Stimulated activated CD8-positive, alpha-beta memory T cell treated with anti-CD3 and anti-CD28 coated beads, Interleukin-4, amount 100 ng/mL, for 1 hour (primary cell): ENCODE measurements at places on chromosomes 1 and 21.

DNA sequence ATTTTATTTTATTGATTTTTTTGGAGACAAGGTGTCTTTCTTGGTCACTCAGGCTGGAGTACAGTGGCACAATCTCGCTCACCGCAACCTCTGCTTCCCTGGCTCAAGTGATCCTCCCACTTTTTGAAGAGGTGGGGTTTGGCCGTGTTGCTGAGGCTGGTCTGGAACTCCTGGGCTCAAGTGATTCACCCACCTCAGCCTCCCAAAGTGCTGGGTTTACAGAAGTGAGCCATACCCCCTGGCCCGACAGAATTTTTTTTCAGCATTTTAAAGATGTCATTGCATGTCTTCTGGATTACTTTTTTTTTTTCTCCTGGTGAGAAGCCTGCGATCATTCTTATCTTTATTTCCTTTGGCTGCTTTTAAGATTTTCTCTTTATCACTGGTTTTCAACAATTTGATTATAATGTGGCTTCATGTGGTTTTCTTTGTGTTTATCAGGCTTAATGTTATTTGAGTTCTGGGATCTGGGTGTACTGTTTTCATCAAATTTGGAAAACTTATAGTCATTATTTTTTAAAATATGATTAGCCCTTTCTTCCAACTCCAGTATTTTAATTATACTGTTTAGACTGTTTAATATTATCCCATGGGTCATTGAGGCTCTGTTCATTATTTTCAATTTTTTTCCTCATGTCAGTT lies 23.1 kb upstream of the PTBP2 start:
- no peak for DNase-seq

GRCh38 chr1:232538224-232538942 lies 91.5 kb downstream of the SIPA1L2 start:
- no peak for DNase-seq

DNA sequence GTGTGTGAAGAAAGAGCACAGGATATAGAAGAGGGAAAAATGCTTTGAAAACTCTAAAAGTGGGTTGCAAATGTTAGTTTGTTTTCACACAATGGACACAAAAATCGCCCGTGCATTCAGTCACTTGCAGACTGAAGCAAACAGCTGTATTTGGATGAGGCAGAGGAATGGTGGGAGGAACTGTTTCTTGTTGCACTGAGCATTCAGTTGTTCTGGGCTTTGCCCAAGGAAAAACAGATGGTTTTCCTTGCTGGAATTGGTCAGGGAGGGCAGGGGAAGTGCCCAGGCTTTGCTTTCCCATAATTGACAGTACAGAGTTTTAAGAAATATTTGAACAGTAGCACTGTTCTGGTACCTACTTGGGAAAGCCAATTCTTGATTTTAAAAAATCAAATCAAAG lies 19.5 kb upstream of the WARS2 start:
- no peak for DNase-seq

GRCh38 chr1:13790290-13791030 lies 90.5 kb downstream of the PRDM2 start:
- DNase-seq, result no peak

GRCh38 chr21:42040411-42041180 lies 30.4 kb upstream of the ZBTB21 start:
- no peak for DNase-seq

GRCh38 chr1:31410871-31411270 lies 2.1 kb upstream of the SERINC2 start:
- DNase-seq, result no peak

- DNase-seq, result no peak
Observed at GRCh38 chr1:246897302-246897701, 34.4 kb downstream of the AHCTF1 start.

DNA sequence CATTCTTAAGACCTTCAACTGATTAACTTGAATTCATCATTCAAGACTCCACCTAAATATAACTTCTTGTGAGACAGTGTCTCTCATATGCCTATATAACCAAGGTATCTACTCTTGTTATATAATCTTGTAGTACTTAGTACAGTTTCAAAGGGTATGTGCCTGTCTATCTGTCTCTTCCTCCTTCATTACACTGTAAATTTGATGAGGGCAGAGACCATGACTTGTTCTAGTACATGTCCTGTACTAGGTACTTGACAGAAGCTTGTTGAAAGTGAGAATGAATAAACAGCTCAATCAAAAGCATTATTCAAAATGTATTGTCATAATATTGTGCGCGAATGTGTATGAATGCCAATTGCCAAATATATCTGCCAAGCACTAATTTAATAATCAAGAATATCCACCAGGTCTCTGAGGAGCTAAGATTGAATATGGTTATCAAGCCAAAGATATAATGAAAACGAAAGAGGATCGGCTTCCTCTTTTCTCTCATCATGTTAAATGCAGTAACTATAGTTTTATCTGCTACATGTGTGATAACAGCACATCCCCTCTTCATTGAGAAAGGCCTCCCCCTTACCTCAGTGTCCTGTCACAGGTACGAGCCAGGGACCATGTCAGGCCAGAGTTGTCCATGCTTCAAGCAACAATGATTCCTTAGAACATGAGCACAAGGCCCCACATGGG lies 117.3 kb downstream of the UCHL5 start:
- DNase-seq, result no peak

GRCh38 chr1:211742889-211743529 lies 67.6 kb upstream of the NEK2 start:
- no peak for DNase-seq

- DNase-seq, result no peak
Observed at GRCh38 chr1:176888471-176889032, 276.0 kb downstream of the ASTN1 start.

- no peak for DNase-seq
Observed at GRCh38 chr1:33455539-33456501, 16.6 kb upstream of the ZSCAN20 start.

DNA sequence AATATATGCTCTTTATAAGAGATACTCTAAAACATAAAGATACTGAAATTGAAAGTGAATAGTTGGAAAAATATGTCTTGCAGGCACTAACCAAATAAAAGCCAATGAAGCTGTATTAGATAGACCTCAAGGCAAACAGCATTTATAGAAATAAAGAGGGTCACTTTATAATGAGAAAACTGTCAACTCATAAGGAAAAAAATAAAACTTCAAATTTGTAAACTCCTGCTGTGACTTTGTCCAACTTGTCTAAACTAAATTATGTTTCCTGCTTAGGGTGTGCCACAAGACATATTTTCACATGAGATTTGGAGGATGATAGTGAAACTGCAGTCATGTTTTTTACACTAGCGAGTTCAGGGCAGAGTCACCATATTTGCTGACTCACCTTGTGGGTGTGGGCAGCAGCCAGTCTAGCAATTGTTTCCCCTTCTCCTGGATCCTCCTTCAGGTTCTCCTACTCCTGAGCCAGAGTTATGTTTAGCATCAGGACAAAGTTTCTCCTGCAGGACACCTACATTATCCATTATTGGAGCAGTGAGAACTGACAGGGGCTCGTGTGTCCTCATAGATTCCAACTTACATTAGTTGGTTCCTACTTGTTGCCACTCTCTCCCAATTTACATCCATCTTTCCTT lies 43.8 kb downstream of the CD53 start:
- DNase-seq, result no peak

DNA sequence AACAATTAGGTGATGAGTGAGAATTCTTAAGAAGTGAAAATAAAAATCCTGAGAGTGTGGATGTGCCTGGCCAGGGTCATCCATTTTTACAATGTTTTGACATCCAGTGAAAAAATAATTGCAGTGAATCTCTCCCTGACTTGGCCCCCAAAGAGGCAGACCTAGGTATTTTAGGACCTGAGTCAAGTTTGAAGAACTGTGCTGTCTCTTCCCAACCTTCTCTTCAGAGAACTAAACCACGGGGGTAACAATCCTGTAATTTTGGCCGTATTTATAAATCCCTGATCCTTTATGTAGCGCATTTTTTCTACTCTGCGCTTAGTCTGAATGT lies 43.3 kb upstream of the PPP2R5A start:
- DNase-seq, result no peak

DNA sequence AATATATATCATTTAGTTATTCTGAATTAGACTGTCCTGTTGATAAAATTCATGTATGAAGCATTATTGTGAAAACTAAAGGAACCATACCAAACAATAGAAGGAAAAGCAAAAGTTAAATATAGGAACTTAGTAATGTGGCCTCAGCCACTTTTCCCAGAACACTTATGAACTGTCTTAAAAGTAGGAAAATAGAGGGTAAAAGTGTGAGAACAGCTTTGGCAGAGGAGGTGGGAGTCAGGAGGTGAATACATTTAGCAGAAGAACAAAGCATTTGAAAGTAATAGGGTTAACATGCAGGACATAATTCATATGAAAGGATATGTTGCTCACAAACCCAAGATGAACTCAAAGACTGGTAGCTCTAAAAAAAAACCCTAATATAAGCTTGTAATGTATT lies 121.9 kb downstream of the KCNT2 start:
- DNase-seq, result no peak

DNA sequence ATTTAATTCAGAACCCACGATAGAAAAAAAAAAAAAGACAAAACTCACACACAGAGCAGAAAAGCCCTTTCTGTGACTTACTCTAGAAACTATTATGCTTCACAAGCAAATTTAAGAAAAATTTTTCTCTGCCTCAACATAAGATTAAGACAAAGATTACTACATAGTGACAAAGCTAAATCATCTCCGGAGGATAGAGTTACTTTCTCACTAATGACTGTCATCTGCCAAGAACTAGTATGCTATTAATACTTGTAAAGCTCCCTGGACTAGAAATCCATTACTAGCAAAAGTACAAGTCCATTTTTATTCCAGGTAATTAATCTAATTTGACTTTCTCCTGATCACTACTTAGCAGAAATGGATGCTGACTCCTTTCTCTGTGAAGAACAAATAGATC lies 25.9 kb downstream of the GREM2 start:
- DNase-seq, result no peak

- DNase-seq, result no peak
Observed at GRCh38 chr1:234928642-234929041, 200.0 kb downstream of the TOMM20 start.
